ENCODE measurements at places on chromosomes 5 and 9.

GRCh38 chr5:146345578-146346366 lies 7.1 kb downstream of the POU4F3 start:
- DNase-seq, result no peak

GRCh38 chr9:3912817-3913216 lies 387.0 kb upstream of the RFX3 start:
- DNase-seq, result no peak

DNA sequence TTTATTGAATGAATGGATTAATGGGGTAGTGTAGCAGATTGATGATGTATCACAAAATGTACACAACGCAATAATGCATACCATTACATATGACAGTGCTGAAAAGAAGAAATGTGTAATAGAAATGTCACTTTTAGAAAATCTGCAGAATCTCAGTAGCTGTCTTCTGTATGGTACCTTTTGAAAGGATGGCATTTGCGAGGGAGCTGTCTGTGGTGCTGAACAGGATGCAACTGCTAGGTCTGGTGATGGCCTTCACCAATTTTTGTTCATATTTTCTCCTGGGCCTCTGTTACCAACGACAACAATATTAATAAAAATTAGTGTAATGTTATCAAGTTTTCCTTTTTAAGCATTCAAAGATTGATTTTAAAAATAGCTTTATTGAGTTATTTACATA lies 36.2 kb upstream of the OTULIN start:
- DNase-seq, result no peak

- DNase-seq, result no peak
Measured at GRCh38 chr9:77945798-77946197, 85.8 kb downstream of the GNAQ start.

DNA sequence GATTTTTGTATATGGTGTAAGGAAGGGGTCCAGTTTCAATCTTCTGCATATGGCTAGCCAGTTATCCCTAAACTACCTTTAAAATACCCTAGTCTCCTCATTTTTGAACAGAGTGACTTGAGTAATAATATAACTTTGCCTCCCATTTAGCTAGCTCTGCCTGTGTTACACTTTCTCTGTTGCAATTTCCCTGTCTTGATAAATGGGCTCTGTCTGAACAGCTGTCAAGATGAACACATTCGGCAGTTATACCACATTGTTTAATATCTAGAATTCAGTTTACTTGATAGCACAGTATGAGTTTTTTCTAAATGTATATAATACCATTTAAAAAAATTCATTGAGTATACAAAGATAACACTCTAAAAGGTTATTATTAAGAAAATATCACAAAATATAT lies 562.9 kb upstream of the FTMT start:
- DNase-seq, result no peak

GRCh38 chr9:37406603-37407401 lies 15.7 kb upstream of the GRHPR start:
- no peak for DNase-seq

DNA sequence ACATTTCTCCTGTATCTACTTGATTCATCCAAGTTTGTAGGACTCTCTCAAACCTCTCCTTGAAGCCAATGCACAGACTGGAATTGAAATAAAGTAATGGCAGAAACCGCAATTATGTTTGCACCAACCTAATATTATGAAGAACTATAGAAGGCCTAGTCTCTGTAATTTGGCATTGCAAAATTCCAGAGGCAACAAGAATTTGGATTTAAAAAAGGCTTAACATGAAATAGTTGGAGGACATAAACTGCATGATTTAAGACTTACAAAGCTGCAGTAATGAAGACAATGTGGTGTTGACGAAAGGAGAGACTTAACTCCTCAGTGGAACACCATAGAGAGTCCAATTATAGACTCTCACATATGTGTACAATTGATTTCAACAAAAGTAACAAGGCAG lies 117.8 kb upstream of the MINAR2 start:
- no peak for DNase-seq

GRCh38 chr5:173051746-173052145 lies 4.4 kb upstream of the CREBRF start:
- no peak for DNase-seq

DNA sequence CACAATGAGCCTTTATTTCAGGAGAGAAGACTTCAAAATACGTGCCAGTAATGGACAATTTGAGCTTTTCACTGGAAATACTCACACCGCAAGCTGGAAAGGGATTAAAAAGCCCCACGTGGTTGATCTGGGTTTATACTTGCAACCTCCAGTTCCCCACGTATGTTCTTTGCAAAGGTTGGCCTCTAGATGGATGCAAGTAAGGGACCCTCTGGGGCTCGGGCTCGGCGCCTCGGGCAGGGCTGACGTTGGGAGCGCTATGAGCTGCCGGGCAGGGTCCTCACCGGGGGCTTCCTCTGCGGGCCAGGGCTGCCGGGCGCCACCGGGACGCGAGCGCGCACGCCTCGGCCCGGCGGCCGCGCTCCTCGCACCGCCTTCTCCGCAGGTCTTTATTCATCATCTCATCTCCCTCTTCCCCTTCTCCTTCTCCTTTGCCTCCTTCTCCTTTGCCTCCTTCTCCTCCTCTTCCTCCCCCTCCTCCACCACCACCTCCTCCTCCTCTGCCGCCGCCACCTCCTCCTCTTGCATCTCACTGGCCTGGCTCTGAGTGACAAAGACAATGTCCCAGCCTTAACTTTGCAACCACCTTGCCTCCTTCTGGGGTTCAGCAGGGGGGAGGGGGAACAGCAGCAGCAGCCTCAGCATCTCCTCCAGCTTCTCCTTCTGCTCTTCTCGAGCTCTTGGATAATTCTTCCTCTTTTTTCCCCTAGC lies 701 bp upstream of the ZNF462 start:
- no peak for DNase-seq

DNA sequence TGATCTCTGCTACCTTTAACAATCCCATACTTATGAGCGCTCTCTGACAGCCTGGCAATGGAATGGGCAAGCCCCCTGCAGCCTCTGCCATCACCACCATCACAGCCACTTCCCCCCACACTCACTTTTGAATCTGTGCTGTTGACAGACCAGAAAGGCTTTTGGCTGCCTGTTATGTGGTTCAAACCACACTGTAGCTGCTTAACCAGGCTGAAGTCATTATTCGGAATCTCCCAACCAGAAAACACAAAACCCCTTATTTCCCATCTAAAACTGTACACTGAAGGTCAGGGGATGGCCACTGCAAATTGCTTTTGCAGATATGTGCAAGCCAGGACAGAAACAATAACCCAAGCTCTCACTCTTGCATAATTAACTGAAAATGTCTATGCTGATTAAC lies 35.8 kb downstream of the PTCH1 start:
- no peak for DNase-seq

All from stimulated activated CD8-positive, alpha-beta memory T cell treated with anti-CD3 and anti-CD28 coated beads, Interleukin-15, amount 100 ng/mL, for 4 hours (primary cell).